ENCODE measurements at places on chromosomes 5 and 9.

DNA sequence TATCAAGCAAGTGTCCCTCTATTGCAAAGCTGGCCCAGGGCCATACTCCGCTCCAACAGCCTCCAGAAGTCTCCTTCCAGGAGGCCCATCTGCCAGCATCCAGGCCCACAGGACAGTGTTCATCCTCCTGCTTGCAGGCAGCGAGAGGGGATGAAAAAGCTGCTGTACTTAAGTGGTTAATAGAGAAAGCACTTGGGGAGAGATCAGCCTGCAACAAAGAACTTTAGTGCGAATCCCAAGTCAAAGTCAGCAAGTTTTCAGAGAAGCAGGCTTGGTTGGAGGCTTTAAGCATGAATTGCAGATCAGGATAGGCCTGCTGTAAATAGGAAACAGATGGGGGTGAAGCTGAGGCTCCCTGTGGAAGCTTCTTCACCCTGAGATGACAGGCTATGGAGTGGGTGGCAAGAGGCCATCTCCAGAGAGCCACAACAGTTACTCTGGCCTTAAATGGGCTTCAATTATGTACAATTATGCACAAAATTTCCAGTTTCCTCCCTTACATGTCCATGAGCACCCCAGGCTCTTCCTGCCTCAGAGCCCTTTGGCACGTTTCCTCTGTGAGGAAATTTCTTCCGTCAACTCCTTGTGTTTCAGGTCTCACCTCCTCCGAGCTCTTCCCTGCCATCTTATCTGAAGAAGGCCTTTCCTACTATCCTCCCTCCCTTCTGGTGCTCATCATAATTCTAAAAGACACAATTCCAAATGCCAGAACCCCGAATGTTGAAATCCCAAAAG lies 98.0 kb upstream of the NR3C1 start:
- DNase-seq = no peak

GRCh38 chr5:40405230-40405629 lies 274.5 kb upstream of the PTGER4 start:
- DNase-seq = no peak

DNA sequence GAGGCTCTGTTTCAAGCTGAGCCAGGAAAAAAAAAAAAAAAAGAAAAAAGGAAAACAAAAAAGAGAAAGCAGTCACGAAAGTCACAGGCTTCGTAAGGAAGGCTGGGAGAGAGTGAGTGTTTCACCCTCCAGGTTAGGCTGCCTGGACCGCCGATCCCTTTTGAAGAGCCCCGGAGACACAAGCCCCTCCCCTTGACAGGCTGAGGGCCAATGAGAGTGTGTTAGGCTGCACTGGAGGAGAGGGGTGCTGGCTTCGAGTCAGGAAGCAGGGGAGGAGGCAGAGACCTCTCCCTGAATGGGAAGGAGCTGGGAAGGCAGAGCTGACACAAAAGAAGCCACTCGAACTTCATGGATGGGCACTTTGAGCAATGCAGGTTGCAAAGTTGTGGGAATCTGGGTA lies at the start of gene NMUR2:
TSS of gene NMUR2 (minus strand) at position 135 of the 400 bp plus-strand sequence. CDS start 166 bp downstream, outside the sequence.
- DNase-seq = peak; percentile 8

- no peak for DNase-seq
Observed at GRCh38 chr9:13688990-13689600, 409.6 kb upstream of the MPDZ start.

- no peak for DNase-seq
Observed at GRCh38 chr9:114250235-114250568, 72.7 kb upstream of the ORM1 start.

GRCh38 chr5:142360051-142360498 lies 35.3 kb upstream of the SPRY4 start:
- DNase-seq = no peak

- DNase-seq = no peak
Observed at GRCh38 chr9:33690143-33690933, 105.0 kb upstream of the PRSS3 start.

DNA sequence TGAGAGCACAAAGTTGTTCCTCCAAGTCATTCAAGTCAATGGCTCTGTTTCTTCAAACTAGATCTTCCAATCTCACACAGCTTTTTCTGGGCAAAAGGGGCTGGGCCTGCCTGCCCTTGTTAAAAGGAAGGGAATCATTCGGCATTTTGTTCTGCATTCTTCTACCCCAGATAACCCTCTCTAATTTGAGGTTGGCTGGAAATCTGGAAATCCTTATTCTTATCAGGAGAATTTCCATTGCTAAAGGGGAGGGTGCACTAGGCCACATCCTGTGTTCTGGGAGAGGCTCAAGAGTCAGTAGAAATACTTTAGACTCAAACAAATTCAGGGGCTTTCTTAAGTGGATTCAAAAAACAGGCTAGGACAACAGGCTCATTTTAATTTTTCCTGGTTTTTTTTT lies 384.7 kb upstream of the ZNF462 start:
- no peak for DNase-seq

- no peak for DNase-seq
Observed at GRCh38 chr5:27241564-27242257, 203.3 kb upstream of the CDH9 start.

DNA sequence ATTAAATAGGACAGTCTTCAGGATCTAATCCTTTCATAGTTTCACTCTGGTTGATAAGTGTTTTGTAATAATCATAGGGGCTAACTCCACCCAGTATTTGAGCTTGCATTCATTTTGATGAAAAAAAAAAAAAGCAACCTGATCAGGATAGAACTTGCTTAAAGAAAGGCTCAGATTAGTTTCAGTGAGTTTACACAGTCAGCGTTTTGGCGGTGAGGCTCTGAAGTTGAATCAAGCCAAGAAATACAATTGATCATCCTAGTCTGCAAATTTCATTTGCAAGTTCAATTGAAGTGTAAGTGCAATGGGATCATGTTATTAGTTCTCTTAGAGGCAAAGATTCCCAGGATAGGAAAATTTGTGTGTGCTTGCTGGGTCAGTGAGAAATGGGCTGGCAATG lies 159.7 kb upstream of the ELL2 start:
- no peak for DNase-seq

Data from NCI-H510A treated with DMSO at 0.1 percent for 48 hours (cell line).